Sigmoid colon (tissue), 7 donors: ENCODE measurements at places on chromosomes 3 and 15.

- no peak for DNase-seq
Measured at GRCh38 chr3:46619845-46620778, 7.8 kb downstream of the FAM240A start.

- no peak for DNase-seq
Measured at GRCh38 chr3:12275974-12276650, 12.8 kb upstream of the PPARG start.

DNA sequence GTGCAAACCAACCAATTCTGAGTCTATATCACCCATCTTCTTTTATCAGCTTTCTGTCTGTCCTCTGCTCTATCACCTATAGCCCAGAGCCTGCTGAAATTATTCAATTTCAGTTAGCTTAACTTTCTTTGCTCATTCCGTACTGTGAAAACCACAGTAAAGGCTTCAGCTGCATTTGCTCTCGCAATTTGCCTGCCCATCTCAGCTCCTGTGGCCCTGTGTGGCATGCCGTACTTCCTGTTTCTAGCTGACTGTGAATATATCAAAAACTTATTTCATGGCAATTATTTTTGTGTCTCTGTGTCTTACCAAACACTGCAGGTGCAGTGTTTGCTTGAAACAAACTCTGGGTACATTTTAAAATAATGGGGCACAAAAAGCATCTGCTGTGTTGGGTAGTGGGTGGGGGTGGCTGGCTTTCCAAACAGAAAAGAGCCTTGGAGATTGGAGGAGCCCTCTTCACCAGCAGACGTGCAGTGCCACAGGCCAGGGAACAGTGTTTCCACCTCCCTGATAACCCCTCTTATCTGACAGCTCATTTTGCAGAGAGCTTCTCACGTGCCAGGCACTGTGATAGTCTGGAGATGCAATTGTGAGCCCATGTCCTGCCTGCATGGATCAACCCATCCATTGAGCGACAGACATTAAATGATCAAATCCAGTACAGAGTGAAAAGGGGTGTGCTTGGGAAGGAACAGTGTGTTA is 45.2 kb downstream of the GASK1A start:
- no peak for DNase-seq

GRCh38 chr3:188362405-188362831 is 208.5 kb downstream of the LPP start:
- no peak for DNase-seq
